ENCODE measurements at places on chromosomes 4 and X.

GRCh38 chr4:170134821-170135220 is 45.1 kb upstream of the AADAT start:
- no peak for DNase-seq

DNA sequence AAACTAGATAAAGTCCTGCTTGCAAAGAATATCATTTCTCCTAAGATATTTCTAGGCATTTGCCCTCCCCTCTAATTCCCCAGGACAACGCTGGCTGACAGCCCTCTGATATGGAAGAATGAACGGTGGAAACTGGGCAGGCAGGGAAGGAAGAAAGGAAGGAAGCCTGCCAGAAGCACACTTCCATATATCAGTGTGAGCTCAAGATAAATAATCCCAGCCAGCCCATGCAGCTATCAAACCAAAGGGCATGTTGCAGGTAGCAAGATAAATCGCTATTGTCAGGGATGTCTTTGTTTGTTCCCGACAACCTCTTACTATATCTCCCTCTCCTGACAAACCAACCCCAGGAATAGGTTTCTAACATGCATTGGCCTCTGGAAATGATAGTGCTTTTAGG is 412.8 kb downstream of the HNRNPD start:
- no peak for DNase-seq

DNA sequence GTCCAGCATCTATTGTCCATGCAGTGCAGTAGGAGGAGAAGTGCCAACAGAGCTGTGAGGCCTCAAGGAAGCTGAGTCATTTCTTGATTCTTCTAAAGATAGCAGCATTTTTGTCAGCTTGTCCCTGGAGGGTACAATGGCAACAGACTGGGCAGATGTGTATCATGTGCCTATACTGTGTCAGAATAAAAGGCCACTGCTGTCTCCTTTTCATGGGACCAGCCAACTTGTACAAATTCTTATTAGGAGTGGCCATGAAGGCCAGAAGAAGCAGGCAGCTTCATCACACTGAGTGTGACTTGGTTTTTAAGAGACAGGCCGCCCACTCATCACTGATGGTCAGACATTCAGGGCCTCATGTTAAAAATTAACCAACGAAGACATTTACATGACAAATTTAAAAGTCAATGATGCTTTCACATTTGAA is 185.0 kb upstream of the FAM241A start:
- DNase-seq, result no peak

GRCh38 chr4:111204797-111205196 is 581.9 kb upstream of the PITX2 start:
- no peak for DNase-seq

DNA sequence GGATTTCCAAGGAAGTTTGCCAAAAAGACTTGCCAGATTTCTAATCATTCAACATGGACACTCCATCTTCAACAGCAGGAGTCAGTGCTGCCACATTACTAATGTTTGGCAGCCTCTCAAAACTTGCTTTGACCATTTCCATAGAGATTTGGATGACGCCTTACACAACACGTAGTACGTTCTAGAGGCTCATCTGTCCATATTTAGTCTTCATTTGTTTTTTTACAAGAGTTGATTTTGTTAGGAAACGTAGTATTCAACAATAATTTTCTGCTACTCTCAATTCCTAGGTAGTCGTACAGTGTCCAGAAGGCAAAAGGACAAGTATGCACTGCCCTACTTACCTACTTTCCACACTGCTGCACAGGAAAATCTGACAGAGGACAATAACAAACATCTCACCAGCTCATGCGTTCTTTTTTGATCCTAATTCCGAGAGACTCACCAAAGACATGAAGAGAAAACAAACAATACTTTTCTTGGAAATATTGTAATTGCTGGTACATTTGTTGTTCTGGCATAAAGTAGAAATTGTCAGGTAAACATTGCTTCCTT is 117.3 kb downstream of the SNCA start:
- no peak for DNase-seq

- DNase-seq, result no peak
These were observed 599.1 kb downstream of the RPA4 start for GRCh38 chrX:97482666-97483300.

DNA sequence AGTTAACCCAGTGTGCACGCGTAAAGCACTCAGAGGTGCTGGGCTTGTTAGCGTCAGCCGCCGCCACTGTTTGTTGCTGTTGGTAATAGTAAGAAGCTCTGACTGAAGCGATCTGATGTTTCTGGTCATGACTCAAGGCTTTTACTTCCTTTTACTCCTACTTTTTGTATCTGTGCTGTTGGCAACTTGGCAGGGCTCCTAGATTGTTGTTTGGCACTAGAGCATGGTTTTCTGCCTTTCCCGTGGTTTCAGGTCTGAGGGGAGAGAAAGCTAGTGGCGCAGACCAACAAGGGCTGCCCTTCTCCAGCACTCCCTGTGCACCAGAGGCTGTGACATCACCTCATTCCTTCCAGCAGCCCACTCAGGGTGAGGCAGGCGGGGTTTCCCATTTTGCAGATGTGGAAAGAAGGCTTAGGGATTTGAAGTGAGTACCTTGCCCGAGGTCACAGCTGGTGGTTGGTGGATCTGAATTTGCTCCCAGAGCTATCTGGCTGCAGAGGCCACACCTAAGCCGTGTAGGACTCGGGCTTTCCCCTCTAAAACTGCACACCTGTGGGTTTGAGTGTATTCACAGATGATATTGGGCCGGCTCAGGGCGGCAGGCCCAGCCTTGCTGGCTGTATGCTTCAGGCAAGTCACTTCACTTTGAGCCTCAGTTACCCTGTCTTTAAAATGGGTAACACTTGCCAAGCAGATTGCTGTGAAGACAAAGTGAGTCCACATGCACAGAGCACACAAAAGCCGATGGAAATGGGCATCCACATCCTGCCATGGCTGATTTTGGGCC is 51.2 kb upstream of the TADA2B start:
- DNase-seq, result no peak

GRCh38 chr4:135382280-135382959 is 1180.8 kb upstream of the PABPC4L start:
- no peak for DNase-seq

GRCh38 chr4:34250562-34250961 is 1993.8 kb downstream of the ARAP2 start:
- DNase-seq, result no peak

DNA sequence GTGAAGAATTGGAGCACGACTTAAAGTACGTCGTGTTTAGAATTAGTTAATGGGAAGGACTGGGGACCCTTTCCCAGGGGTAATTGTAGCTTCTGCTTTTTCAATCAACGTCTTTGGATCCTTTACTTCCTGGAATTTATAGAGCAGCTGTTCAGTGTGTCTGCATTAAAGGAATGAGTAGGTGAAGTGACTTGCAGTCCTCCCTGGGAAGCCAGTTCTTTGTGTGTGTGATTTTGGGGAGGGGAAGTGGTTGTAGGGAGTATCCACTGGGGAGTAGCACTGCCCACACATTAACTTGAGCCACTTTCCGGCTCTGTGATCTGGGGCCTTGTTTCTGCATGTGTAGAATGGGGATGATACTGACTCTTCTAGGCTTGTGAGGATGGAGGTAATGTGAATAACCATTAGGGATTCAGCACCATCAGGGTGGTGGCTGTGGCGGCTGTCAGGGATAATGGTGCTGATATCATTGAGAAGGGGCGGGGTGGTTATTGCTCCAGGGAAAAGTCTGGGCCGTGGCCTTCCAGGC is 54.7 kb downstream of the TMEM131L start:
- DNase-seq, result no peak

DNA sequence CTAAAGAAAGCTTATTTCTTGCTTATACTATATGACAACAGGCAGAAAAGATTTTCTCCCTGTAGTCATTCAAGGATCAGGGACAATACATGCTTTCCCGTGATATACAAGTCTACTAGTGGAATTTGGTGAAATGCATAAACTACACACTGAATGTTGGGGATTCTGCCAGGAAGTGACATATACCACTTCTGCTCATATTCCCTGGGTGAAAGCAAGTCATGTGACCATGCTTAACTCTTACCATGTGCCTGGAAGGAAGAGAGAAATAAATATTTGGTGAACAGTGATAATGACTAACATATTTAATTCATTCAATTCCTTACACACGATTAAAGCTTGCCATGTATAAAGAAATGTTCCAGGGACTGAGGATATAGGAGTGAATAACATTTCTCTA is 534.6 kb downstream of the PPARGC1A start:
- no peak for DNase-seq

- no peak for DNase-seq
These were observed 8.2 kb downstream of the FAM184B start for GRCh38 chr4:17773135-17773698.

DNA sequence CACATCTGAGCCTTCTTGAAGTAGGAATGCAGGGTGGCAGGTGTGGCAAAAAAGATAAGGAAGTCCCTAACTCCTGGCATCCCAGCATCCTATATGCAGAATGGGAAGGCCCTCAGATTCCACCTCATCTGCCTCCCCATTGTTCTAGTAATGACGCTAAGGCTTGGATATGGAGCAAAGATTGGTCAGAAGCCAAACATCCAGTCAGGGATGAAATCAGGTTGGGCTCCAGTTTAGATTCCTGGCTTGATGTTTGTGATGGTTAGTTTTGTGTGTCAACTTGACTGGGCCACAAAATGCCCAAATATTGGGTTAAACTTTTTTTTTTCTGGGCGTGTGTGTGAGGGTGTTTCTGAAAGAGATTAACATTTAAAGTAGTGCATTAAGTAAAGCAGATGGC is 39.6 kb upstream of the MAGEA4 start:
- DNase-seq, result no peak

DNA sequence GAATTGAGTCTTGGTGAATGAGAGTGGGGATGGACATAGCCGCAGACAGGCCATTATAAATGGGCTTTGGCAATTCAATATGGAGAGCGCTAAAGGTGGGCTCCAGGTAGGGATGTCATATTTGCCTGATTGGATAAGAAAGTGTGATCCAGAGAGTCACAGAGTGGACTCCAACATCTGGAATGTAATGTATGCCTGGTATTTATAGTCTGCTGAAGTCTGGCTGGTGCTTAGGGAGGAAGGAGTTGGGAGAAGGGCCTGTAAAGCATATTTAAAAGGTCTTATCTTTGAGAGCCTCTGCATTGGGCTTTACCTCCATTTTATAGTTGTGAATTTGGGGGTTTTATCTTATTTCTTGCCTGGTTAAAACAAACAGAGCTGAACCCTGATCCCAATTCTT is 153.2 kb downstream of the GALNTL6 start:
- DNase-seq, result no peak

Measured in NCI-H345 (cell line).